ENCODE measurements at places on chromosomes 7 and 10.

GRCh38 chr7:36440880-36441279 lies 51.2 kb downstream of the ANLN start:
- no peak for DNase-seq

GRCh38 chr10:71635251-71635866 lies 84.2 kb downstream of the C10orf105 start:
- DNase-seq, result no peak

DNA sequence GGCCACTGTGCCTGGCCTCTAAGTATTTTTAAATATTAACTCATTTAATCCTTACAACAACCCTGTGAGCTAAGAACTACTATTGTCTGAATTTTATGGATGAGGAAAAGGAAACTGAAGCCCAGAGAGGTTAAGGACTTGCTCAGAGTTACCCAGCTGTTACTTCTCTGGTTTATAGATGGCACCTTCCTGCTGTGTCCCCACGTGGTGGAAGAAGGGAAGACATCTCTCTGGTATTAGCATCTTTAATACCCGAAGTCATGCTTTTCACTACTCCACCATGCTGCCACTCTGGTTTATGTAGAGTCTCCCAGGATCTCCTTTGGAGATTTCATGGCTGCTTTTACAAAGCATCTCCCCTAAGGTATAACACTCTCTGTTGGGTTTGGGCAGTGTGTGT lies 105.5 kb upstream of the MKLN1 start:
- DNase-seq, result no peak

GRCh38 chr7:65397730-65398142 lies 24.1 kb downstream of the ZNF92 start:
- no peak for DNase-seq

DNA sequence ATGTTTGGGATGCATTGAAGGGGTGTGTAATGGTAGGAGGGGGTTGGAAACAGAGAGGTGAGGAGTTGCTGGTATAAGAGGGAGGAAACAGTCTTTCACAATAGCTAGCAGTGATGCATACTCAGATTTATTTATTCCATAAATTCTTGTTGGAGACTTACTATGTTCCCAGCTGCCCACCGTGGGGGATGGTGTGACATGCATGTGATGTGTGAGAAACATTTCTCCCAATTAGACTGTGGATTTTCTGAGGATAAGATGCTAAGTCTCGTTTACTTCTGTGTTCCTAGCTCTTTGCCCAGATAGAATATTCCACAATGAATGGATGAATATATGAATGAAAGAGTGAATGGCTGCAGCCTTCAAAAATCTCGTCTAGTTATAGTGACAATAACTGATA lies 23.0 kb upstream of the NEUROD6 start:
- DNase-seq, result no peak

DNA sequence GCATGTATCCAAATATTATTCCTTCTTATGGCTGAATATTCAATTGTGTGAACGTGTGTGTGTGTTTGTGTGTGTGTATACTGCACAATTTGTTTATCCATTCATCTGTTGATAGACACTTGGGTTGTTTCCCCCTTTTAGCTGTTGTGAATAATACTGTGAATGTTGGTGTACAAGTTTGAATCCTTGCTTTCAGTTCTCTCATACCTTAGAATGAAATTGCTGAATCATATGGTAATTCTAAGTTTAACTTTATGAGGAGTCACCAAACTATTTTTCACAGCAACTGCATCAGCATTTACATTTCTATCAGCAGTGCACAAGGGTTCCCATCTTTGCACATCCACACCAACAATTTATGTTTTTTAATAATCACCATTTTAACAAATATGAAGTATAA lies 86.9 kb upstream of the GATAD1 start:
- DNase-seq, result no peak

- DNase-seq, result no peak
Observed at GRCh38 chr10:74556072-74556705, 270.2 kb upstream of the KAT6B start.

GRCh38 chr7:81684514-81685269 lies 85.2 kb downstream of the HGF start:
- no peak for DNase-seq

Data from stimulated activated CD4-positive, alpha-beta T cell treated with anti-CD3 and anti-CD28 coated beads, Interleukin-12 subunit alpha, Interleukin-12 subunit beta, amount 100 ng/mL, for 24 hours (primary cell).